Stimulated activated CD8-positive, alpha-beta memory T cell treated with anti-CD3 and anti-CD28 coated beads, Interleukin-7, amount 100 ng/mL, for 4 hours (primary cell): ENCODE measurements at places on chromosomes 13 and 19.

DNA sequence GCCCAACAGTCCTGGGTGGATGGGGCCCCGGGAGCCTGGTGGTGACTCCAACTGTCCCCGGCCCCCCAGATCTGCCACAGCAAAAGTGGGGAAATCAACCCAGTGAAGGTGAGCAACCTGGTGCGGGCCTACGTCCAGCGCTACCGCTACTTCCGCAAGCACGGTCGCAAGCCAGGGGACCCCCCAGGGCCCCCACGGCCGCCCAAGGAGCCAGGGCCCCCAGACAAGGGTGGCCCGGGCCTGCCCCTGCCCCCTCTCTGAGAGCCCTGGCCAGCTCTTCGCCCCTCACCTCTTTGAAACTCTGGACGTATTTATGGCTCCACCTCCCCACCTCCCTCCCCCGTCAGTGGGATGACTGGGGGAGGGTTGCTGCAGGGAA lies 7.5 kb downstream of the IRF3 start:
- no peak for DNase-seq

DNA sequence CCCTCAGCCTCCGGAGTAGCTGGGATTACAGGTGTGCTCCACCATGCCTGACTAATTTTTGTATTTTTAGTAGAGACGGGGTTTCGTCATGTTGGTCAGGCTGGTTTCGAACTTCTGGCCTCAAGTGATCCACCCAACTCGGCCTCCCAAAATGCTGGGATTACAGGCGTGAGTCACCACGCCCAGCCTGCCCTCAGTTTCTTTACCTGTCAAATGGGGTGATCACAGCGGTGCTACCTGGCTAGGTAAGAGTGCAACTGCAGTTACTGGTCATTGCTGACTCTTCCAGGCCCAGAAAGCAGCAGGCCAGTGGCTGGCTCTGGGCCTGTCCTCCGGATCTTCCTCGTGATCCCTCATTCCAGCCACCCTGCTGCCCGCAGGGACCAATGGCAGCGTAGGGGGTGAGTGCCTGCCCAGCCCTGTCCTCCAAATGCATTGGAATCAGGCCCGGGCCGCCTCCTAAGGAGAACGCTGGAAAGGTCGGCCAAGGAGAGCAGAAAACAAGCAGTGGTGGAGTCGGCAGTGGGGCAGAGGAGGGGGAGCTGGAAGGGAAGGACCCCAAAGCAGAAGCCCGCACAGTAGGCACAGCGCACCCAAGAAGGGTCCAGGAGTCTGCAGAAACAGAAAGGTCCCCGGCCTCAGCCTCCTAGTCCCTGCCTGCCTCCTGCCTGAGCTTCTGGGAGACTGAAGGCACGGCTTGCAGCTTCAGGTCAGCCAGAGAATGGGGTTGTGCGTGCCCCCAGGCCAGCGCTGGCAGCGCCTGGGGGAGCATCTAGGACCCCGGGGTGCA lies 1.8 kb upstream of the SLC27A1 start:
- no peak for DNase-seq

DNA sequence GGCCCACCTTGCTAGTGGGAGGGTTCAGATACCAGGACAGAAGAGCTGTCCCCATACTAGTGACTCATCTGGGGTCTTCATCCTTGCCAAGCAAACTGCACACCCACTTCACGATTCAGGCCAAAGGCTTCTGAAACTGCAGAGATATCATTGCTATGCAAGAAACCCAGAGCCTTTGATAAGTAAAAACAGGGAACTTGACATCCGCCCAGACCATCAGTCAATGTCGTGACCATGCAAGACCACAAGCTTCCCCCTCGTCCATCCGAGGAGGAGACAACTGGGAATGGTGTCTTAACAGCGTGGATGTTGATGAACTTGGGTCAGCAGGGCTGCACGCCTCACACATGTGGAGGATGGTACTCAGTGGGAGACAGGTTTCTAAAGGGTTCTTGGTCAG lies 58.0 kb downstream of the ABCC4 start:
- no peak for DNase-seq

DNA sequence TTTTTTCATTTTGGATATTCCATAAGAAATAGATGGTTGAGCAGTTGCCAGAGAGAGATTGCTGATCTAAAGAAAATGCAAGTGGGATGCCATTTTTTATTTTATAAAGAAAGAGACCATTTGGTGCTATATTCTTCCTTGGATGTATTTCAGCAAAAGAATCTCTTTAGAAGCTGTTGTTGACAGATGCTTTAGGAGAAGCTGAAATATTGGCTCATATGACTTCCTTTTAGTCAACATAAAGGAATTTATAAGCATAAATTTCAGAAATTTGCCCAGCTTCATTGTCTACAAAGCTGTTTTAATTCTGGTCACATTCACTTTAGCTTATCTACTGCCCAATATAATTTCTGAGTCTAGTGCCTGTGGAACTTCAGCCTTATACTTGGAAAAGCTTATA lies 36.9 kb downstream of the POLR1D start:
- DNase-seq: no peak

DNA sequence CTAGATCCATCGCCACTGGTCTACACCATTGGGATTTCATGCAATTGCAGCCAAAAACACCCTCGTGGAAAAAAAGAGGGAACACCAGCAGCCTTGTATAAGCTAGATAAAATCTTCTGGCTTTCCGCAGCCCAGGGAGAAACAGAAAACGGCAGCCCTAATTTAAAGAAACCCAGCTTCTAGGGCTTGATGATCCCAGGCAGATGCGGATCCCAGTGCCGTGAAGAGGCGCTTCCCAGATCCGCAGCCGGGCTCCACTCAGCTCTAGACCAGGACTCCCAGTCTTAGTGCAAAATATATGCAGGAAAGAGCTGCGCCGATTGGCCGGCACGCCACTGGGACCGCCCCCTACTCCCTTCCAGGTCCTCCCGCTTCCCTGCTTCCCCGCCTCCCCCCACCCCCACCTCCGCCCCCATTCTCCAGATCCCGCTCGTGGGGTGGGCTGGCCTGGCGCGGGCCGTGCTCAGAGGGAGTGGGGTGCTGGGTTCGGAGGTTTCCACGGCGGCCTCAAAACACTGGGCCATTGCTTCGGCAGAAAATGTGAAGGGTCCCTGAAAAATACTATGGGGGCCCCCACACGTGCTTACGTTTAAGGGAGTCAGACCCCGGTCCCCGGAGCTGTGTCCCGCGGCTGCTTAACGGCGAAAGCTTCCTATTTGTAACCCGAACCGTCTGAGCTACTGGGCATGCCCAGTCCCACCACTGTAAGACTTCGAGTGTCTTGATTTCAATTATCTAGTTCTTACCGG lies 63.1 kb downstream of the SERP2 start:
- DNase-seq: peak; percentile 18

DNA sequence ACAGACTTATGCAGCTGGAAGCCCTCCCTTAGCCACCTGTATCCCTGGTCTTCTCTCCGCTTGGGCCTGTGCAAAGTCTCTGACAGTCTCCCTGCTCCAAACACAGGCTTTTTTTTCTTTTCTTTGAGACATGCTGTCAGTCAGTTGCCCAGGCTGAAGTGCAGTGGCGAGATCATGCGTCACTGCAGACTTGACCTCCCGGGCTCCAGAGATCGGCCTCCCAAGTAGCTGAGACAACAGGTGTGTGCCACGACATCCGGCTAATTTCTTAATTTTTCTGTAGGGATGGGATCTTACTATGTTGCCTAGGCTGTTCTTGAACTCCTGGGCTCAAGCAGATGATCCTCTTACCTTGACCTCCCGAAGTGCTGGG lies 1.6 kb downstream of the MZF1 start:
- no peak for DNase-seq

DNA sequence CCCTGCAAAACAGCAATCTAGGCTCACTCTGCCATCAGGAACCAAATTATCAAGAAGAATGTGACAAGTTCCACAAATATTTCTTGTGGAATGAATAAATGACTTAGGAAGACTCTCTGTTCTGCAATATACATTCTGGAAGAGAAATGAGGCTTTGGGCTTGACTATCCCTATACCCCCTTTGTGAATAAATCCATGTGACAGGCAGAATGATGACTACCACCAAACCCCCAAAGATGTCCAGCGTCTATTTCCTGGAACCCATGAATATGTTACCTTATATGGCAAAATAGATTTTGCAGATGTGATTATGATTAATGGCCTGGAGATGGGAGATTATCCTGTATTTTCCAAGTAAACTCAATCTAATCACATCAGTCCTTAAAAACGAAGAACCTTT lies 139.3 kb downstream of the ENOX1 start:
- DNase-seq: no peak

DNA sequence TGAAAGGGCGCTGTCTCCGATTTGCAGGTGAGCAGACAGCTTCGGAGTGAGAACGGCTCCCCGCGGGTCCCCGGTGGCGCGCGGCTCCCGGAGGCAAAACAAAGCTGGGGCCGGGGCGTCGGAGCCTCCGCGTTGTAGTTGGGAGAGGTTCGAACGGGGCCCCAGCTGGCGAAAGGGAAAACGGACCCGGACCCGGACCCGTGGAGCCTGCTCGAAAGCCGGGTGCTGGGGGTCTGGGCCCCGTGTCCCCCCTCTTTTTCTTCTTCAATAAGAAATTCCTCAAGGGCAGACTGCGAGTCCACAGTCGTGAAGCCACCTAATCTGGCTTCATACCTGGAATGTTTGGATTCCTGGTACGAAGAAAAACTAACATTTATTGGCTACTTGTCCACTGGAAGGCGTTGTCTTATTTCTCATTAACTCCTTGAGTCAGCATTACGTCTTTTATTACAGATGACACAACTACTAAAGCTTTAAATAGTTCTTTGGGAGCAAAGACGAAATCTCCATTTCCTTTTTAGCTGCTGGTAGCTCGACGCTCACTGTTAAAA lies 632 bp upstream of the MTIF3 start:
- peak; percentile 16 for DNase-seq

DNA sequence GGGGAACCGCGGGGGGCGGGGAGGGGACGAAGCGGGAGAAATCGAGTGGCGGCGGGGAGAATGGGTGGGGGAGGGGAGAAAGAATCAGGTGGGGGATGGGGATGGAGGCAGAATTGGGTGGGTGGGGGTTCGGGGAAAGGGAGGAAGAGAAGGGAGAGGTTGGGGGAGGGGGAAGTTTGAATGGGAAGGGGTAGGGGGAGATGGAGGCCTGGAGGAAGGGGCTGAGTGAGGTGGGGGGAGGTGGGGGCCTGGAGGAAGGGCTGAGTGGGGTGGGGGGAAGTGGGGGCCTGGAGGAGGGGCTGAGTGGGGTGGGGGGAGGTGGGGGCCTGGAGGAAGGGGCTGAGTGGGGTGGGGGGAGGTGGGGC lies 403 bp upstream of the ADAMTS10 start:
- DNase-seq: no peak

- DNase-seq: no peak
These were observed 97.3 kb downstream of the AKAP11 start for GRCh38 chr13:42369071-42369797.

DNA sequence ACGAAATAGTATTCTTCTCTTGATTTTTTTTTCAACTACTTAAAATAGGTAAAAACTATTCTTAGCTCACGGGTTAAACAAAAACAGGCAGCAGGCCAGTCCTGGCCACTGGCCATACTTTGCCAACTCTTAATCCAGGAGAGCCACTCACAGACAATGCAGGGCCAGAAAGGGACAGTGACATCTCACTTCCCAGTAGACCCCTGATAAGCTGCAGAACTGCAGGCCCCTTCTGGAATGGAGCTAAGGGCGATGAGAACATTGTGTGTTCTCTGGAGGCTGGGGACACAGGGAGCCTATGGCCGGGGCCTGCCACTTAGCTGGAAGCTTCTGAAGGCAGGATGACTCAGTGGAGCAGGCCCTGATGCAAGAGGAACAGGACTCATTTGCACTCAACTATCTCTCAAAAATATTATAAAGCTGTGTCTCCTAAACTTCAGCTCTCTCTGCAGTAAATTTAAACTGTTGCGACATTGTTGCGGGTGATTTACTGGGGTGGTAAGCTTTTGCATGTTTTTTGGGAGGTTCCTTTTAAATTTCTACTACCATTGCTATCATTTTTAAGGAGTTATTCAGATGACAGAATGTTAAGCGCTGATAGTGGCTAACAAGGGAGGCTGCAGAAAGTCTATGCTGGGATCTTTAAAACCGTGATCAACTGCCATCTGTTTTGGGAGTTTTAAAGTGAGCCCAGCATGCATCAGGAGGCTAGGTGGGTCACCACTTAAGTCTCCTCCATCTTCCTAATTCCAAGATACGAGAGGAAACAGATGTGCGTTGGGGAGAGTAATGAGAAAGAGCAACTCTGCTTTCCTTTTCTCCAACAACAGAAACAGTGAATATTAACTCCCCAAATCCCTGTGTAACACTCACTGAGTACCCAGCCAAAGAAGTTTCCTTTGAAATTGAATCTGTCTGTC lies 33.2 kb upstream of the KATNAL1 start:
- DNase-seq: no peak

DNA sequence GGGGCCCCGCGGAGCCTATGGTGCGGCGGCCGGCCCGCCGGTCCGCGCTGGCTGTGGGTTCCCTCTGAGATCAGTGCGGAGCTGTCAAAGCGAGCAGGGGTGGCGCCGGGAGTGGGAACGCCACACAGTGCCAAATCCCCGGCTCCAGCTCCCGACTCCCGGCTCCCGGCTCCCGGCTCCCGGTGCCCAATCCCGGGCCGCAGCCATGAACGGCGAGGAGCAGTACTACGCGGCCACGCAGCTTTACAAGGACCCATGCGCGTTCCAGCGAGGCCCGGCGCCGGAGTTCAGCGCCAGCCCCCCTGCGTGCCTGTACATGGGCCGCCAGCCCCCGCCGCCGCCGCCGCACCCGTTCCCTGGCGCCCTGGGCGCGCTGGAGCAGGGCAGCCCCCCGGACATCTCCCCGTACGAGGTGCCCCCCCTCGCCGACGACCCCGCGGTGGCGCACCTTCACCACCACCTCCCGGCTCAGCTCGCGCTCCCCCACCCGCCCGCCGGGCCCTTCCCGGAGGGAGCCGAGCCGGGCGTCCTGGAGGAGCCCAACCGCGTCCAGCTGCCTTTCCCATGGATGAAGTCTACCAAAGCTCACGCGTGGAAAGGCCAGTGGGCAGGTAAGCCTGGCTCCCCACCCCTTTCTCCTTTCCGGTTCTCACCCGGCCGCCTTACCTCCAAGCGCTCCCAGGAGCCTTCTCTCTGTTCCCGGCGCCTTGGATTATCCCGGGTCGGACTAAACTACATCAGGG lies at the start of gene PDX1:
TSS of gene PDX1 (plus strand) at position 67 of the 743 bp plus-strand sequence. CDS start at position 206, 139 bp downstream.
- DNase-seq: no peak

DNA sequence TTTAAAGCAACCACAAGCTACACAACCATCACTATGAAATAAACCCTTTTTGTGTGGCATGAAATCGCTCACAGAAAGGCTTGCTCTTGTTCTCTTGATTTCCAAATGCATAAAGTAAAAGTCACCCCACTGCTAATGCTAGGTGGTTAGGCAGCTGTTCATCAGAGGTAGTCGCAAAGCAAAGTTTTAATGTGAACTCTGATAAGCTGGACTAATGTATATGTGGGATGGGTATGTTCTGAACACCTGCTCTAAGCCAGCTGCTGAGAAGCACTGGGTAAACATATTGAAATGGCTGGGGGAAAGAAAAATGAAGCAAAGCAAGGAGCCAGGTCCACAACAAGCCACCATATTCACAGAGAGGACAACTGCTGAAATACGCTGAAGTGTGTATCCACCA lies 142.3 kb downstream of the KLF12 start:
- no peak for DNase-seq
